ENCODE measurements at places on chromosomes 6 and 20.

- DNase-seq, result no peak
Measured at GRCh38 chr6:152273638-152274037, 363.5 kb downstream of the SYNE1 start.

DNA sequence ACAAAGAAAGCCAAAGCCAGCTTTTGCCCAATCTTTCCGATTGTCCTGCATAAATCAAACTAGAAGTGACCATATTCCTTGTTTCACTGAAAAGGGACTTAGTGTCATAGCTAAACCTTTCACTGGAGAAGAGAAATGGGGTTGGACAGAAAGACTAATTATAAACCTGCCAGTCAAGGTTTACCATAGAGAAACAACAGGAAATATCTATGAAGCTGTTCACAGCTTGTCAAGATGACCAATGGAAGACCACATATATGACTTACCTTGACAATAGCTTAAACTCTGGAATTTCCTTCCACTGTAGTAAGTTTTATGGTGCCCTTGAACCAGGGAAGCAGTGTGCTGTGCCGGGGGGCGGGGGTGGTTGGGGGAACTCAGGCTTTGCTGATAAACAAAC lies 107.7 kb upstream of the PHACTR1 start:
- no peak for DNase-seq

GRCh38 chr6:39313526-39314272 lies 520 bp downstream of the KCNK17 start:
- DNase-seq, result no peak

DNA sequence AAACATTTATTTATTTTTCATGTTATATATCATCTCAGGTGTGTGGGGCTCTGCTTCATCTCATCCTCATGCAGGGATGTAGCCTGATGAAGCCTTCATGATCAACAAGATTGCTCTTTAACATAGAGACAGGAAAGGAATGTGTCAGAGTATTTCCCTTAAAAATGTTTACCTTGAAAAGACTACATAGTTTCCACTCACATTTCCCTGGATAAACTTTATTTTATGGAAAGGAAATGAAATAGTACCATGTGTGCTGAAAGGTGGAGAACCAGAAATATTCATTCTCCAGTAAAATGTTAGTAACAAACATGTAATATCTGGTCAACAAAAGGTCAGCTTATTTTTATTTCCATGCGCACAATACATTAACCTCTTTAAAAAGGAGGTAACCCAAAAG lies 155.8 kb downstream of the GRM1 start:
- no peak for DNase-seq

GRCh38 chr6:15854826-15855710 lies 192.2 kb upstream of the DTNBP1 start:
- DNase-seq, result no peak

DNA sequence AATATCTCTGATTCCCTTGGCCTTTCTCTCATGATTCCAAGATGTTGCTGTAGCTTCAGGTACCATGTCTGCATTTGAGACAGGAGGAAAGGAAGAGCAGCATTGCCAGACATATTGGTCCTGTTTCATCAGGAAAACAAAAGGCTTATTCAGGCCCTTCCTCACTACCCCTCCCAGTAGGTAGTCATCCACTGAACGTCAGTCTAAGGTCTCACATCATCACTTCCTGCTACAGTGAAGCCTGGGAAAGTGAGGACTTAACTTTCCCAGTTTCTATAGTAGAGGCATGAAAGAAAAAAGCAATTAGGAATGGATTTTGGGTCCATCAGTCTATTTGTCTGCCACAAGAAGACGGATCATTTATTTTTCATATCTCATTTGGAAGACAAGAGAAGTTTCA lies 85.7 kb upstream of the SOX4 start:
- DNase-seq, result no peak

GRCh38 chr6:84979541-84979940 lies 215.1 kb upstream of the TBX18 start:
- DNase-seq, result no peak

- no peak for DNase-seq
Measured at GRCh38 chr6:149150801-149151398, 166.6 kb upstream of the TAB2 start.

DNA sequence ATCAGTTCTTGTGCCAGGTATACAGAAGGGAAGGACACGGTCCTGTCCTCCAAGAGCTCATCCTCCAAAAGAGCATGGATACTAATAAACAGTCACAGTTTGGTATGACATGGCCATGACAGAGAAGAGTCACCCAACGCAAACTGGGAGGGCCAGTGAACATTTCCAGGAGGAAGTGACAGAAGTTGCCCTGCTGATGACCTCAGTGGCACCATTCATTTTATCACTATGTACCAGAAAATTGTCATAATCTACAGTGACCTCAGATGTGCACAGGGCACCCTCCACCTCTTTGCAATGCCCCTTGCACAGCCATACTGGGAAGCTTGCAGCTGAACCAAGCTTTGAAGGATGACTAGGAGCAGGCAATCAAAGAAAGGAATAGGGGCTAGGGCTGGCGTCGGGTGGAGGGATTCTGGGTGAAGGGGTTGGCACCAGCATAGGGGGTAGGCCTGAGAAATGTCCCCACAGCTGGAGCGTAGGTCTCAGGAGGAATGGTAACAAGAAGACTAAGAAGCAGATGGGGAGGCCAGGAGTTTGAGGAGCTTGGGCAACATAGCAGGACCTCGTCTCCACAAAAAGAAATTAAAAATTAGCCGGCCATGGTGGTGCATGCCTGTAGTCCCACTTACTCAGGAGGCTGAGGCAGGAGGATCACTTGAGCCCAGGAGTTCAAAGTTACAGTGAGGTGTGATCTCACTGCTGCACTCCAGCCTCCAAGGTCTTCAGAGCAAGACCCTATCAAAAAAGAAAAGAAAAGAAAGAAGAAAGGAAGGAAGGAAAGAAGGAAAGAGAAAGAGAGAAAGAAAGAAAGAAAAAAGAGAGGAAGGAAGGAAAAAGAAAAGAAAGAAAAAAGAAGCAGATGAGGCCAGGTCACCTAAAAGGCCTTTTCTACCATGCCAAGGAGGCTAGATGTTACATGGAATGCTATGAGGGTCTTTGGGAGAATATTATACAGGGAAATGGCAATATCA lies 65.3 kb upstream of the SNX9 start:
- no peak for DNase-seq

- DNase-seq, result no peak
Measured at GRCh38 chr6:169249057-169249456, 4.6 kb downstream of the THBS2 start.

GRCh38 chr20:47800623-47801022 lies 15.3 kb upstream of the SULF2 start:
- no peak for DNase-seq

- no peak for DNase-seq
Measured at GRCh38 chr6:31971279-31971992, 502 bp downstream of the DXO start.

DNA sequence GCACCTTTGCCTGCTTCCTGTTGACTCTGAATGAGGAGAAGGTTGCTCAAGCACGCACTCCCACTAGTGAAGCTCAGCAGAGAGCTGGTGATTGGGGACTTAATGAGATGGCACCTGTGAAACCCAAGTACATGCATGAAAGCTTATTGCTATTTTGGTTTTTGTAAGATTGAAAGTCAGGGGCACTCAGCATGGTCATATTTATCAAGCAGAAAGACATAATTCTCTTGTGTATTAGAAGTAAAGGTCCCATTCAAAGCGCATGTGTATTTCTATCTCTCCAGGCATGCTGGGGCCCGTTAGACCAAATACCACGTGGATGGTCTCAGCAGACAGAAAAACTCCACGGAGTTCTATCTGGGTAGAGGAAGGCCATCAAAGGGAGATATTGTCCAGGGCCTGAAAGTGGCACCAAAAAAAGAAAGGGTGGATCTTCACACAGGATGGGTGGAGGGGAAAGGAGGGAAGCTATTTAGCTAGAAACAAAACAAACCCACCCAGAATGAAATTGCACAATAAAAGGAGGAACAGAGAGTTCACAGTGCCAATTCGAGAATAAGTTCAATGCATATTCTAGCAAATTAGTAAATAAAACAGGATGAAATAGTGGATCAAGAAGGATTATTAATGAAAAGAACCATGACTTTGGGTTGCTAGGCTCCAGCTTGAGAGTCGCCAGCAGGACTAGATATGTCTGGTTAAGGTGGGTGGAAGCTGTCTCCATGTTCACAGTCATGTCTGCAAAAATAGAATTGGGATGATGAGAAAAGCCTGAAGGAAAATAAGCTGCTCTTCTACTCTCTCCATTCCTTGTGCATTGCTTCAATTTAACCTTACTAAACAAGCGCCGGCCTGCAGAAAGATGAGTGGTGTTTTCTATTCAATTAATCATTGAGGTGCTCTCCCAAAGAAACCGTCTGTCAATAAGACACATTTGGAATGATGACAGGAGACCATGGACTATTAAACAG lies 224.9 kb upstream of the DTNBP1 start:
- no peak for DNase-seq

DNA sequence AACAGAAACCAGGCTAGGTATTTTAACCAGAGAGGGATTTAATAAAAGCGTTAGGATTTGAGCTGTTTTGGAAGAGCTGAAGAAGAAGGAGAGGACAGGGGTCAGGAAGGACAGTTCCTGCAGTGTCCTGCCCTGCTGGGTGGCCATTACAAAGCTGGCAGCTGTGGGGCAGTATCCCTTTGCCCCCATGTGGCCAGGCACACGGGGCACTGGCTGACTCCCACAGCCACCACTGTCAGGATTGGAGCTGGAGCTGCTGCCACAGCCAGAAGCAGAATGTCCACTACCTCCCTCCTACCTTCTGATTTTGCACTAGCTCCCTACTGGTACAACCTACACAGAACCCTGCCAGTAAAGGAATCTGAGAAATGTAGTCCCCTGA lies 46.5 kb downstream of the SLC22A3 start:
- DNase-seq, result no peak

GRCh38 chr6:28337121-28337520 lies 1.2 kb upstream of the ZSCAN31 start:
- no peak for DNase-seq

DNA sequence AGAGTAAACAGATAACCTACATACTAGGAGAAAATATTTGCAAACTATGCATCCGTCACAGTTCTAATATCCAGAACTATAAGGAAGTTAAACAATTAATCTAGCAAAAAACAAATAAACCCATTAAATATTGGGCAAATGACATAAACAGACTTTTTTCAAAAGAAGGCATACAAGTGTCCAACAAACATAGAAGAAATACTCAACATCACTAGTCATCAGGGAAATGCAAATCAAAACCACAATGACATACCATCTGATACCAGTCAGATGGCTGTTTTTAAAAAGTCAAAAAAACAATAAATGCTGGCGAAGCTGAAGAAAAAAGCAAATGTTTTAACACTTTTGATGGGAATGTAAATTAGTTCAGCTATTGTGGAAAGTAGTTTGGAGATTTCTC lies 1117.7 kb upstream of the MAP3K7 start:
- no peak for DNase-seq
